H54 (cell line): ENCODE measurements at places on chromosomes 7 and 10.

DNA sequence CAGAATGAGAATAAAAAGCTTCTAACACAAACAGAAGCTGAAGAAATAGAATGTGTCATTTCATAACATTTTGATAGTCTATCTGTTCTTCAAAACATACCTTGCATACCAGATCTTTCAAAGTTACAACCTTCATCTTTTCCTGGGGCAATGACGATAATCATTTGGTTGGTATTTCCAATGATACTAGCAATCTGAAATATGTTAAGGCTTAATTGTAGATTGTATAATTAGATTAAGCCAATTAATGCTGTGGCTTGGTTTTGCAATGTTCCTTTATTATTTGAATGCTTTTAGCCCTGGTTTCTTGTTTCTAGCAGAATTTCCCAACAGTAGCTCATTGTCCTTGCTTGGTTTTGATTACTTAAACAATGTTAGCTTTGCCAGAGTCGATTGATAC is 84.6 kb downstream of the CABCOCO1 start:
- no peak for DNase-seq

GRCh38 chr7:42603496-42603895 is 308.4 kb downstream of the C7orf25 start:
- no peak for DNase-seq

DNA sequence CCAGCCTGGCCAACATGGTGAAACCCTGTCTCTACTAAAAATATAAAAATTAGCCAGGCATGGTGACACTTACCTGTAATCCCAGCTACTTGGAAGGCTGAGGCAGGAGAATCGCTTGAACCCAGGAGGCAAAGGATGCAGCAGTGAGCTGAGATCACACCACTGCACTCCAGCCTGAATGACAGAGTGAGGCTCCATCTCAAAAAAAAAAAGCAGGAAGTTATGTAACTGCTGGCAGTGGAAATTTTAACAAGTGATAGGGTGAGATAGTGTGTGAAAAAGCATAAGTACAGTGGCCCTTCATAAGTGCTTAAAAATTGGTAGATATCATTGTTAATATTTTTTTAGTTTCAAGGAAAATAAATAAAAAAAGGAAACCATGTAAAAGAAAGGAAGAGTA is 12.3 kb downstream of the AKR1C3 start:
- no peak for DNase-seq

- no peak for DNase-seq
Observed at GRCh38 chr7:105205592-105206237, 183.0 kb downstream of the SRPK2 start.
